Activated CD8-positive, alpha-beta T cell treated with anti-CD3 and anti-CD28 coated beads, Interleukin-2, amount 10 ng/mL, durations not matched to agents 7 days and 5 days (primary cell): ENCODE measurements at places on chromosomes 5 and 9. TPM values are rescaled to one million over a fixed set of nuclear protein-coding genes. Genes with fewer than 3 reads are reported as not detected.

GRCh38 chr5:159240301-159240870, 22.7 kb upstream of the UBLCP1 start:
- H3K27me3 ChIP-seq: no peaks in the 10 kb centered on the region
- no peak overlapping the region for H3K27ac ChIP-seq
- DNase-seq: no peak
- H3K4me1 ChIP-seq: peaks cover 10% of the 10 kb centered on the region
- H3K4me3 ChIP-seq: no peak overlapping the region

GRCh38 chr5:170334626-170335025, 37.0 kb upstream of the LCP2 start:
- no peak overlapping the region for H3K4me3 ChIP-seq
- no peaks in the 10 kb centered on the region for H3K36me3 ChIP-seq
- H3K4me1 ChIP-seq: peaks cover 41% of the 10 kb centered on the region
- H3K27me3 ChIP-seq: no peaks in the 10 kb centered on the region
- DNase-seq: peak; percentile 34

- DNase-seq: no peak
- H3K4me1 ChIP-seq: peaks cover 21% of the 10 kb centered on the region
- peak overlapping the region; percentile 85 for H3K4me3 ChIP-seq
- H3K27me3 ChIP-seq: peaks cover 6% of the 10 kb centered on the region
Measured at GRCh38 chr5:127518319-127518621, 830 bp downstream of the PRRC1 start.

DNA sequence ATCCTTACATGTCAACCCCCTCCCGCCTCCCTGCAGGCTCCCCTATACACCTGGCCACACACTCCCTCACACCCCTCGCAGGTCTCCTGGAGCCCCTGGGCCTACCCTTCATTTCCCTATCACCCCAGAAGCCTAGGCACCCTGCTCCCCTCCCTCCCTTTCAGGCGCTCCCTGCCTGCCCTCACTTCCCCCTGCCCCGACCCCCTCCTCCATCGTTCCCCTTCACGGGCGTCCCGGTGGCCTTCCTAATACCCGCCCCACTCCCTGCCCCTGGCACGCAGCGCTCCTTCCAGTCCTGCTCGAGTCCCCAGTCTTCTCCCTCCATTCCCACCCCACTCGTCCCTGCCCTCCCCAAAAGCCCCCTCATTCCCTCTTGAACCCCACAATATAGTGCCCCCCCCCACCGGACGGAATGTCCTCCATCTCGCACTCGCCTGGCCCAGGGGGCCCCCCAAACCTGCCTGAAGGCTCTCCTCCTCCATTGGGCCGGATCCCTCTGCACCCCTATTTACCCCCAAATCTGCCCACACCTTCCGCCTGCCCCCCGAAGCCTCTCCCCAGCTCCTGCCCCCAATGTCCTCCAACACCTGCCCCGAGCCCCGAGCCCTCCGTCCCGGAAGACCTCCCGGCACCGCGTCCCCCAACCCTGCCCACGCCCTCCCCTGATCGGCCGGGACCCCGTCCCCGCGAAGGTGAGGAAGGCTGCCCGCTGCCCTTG, 746 bp downstream of the STRBP start:
- H3K4me1 ChIP-seq: peaks cover 26% of the 10 kb centered on the region
- no peak for DNase-seq
- H3K36me3 ChIP-seq: no peaks in the 10 kb centered on the region
- peak overlapping the region; percentile 70 for H3K27ac ChIP-seq
- peaks cover 3% of the 10 kb centered on the region for H3K27me3 ChIP-seq

GRCh38 chr9:14722391-14723035, at the start of gene CER1:
CER1 (minus strand) TSS chr9:14722733; CDS start chr9:14722672, 61 bp downstream.
- H3K27ac ChIP-seq: no peak within 1 kb of the TSS
- H3K4me3 ChIP-seq: no peak within 1 kb of the TSS
- peaks cover 11% of the 10 kb centered on the region for H3K27me3 ChIP-seq
- H3K36me3 ChIP-seq: no peaks in the 10 kb centered on the region

- H3K27me3 ChIP-seq: no peaks in the 10 kb centered on the region
- no peak for DNase-seq
- no peaks in the 10 kb centered on the region for H3K4me1 ChIP-seq
- no peak overlapping the region for H3K4me3 ChIP-seq
Measured at GRCh38 chr9:72978744-72979143, 25.9 kb upstream of the ALDH1A1 start.

DNA sequence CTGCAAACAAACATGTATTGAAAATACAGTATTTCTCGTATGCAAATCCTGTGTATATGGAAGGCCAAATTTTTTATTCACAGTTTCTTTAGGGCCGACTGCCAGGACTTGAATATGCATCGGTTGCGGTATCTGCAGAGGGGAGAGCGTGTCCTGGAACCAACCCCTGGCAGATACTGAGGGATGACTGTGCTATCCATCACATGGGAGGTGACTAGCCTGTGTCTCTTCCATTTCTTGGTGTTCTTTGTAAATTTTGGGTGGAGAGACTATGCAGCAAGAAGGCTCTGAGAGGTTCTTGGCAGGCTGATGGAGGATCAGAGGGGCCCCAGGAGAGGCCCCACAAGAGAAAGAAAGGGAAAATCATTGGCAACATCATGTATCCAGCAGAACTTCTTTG, 384.3 kb downstream of the YTHDC2 start:
- H3K4me3 ChIP-seq: no peak overlapping the region
- H3K4me1 ChIP-seq: no peaks in the 10 kb centered on the region
- H3K27ac ChIP-seq: no peak overlapping the region

Gene SPOCK1
- not detected for total RNA-seq

Gene BRIX1
- total RNA-seq: 46.4 TPM

Gene SPINK14
- total RNA-seq: not detected

Gene PAEP
- not detected for total RNA-seq
